Retinal pigment epithelial cell (primary cell): ENCODE measurements at places on chromosomes 12 and 14.

GRCh38 chr14:90518941-90519256 lies 122.1 kb downstream of the CALM1 start:
- no peak for DNase-seq

- DNase-seq: no peak
Observed at GRCh38 chr12:20596061-20596460, 99.1 kb upstream of the SLCO1C1 start.

GRCh38 chr12:83390186-83390585 lies 703.5 kb downstream of the TMTC2 start:
- DNase-seq: no peak

- DNase-seq: no peak
Observed at GRCh38 chr12:76263696-76264095, 84.5 kb downstream of the BBS10 start.
